ENCODE measurements at places on chromosomes 5 and 9.

DNA sequence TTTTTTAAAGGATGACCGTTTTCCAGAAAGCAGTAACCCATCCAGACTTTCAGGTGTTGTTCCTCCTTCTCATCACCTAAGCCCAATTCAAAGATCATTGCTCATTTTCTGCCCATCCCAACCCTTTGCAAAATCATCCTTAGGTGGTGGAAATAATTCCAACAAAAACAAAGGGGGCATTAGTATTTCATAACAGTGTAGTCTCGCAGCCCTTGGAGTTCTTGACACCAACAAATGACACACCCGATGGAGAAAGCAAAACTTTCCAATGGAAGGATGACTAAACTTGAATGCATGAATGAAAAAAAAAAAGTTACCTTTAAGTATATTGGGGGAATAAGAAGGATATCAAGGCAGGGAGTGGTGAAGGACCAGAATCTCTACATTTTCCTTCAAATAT, 117.0 kb downstream of the PAPPA start:
- DNase-seq: no peak

DNA sequence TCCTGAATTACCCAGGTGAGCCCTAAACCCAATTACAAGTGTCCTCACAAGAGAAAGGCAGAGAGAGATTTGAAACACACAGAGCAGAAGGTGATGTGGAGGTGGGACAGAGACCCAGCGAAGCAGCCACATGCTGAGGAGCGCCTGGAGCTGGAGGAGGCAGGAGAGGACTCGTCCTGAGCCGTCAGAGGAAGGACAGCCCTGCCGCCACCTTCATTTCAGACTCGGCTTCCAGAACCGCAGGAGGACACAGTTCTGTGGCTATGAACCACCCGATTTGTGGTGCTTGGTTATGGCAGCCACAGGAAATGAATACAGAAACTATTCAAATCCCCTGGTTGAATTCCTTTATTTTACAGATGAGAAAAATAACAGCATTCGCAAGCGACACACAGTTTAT, 16.4 kb upstream of the FBP1 start:
- DNase-seq: no peak

GRCh38 chr5:67813877-67814539, 401.5 kb upstream of the PIK3R1 start:
- no peak for DNase-seq

- DNase-seq: no peak
These were observed 198.7 kb downstream of the SEMA6A start for GRCh38 chr5:116375926-116376325.
